ENCODE measurements at places on chromosomes 6 and 20. TPM values are rescaled to one million over a fixed set of nuclear protein-coding genes. Genes with fewer than 3 reads are reported as not detected.

ADTRP gene
- 3.9 TPM for total RNA-seq

NR2E1 gene
- 0.05 TPM for total RNA-seq

SYNGAP1 gene
- 2.5 TPM for total RNA-seq

DNA sequence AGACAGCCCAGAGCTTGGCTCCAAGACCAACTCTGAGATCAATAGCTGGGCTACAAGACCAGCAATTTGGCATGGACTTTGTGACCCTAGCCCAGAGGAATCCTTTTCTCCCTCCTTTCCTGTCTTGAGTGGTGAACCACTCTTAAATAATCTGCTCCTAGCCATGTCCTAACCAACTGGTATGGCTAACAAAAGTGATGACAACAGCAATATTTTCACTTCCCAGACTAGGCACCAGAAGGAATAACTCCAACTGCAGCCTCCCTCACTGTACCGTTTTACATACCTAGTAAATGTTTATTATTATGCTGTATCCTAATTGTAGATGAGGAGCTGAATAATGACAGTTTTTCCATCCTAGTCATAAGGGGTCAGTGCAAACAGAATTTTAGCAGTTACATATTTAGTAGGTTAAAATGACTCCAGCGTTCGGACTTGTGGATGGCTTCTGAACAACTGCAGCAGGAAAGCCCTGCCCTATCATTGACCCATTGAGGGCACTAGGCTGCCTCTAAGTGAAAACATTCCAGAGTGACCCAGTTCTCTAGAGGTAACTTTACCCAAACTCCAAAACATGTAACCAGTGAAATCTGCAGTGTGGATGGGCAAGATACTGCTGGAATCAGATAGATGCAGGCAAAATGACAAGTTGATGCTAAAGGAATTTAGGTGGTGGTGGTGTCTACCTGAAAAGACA lies 77.1 kb downstream of the SH3BGRL2 start:
- DNase-seq, result no peak

GRCh38 chr6:12569646-12570045 lies 146.9 kb upstream of the PHACTR1 start:
- no peak for DNase-seq

GRCh38 chr6:89999154-89999553 lies 104.9 kb downstream of the GJA10 start:
- DNase-seq, result peak; percentile 69

GRCh38 chr6:46927066-46927465 lies 5.3 kb upstream of the ADGRF5 start:
- no peak for DNase-seq
